HuH-7 (cell line): ENCODE measurements at places on chromosomes 3 and 15.

- DNase-seq, result no peak
Observed at GRCh38 chr15:69718916-69719315, 266.3 kb downstream of the RPLP1 start.

DNA sequence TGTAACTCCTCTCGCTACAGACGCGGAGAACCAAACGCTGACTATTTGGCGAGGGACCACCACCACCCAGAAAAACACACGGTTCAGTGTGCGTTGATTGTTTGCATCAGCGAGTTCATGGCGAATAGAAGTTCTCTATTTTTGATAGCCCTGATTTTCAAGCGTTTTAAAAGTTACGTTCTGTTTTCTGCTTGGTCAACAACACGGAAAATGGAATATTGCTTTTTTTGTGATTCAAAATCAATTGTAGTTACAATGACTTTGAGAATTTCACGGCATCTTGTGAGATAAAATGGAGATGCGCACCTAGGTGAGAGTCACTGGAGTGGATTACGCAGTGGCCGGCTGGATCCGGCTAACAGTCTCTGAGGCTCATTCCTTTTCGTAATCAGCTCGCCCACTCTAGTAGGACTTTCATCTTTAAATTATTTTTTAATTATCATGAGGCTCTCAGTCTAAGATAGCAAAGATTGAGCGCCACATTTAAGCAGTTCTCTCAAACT, 54.8 kb downstream of the CCDC54 start:
- no peak for DNase-seq

DNA sequence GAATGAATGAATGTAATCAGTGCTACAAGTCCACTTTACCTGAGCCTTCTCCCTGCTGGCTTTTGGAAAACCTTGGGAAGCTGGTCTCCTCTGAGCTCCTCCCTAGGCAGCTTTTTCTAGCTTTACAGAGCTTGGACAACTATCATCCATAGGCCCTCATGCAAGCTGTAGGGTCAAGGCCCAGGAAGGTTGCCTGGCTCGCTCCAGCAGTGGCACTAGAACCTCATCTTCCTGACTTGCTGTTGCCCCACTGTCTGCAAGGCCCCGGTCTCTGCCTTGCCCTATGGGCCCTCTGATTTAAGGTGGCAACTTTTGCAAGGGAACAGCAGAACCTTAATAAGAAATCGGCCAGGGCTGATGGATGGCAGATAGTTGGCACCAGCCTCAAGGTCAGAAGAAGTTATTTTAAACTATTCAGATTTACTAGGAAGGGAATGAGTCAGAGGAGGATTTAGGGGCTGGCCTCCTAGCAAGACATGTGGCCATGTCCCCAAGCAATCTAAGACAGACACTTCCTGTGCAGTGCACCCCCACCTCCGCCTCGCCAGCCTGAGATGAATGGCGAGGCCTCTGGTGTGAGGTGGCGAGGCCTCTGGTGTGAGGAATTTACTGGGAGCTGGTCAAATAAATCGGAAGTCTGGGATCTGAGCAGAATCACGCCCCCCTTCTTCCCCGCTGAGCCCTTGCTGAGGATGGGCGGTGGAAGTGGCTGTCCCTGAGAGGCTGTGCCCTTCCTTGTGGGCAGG, 180.8 kb downstream of the MEGF11 start:
- no peak for DNase-seq

DNA sequence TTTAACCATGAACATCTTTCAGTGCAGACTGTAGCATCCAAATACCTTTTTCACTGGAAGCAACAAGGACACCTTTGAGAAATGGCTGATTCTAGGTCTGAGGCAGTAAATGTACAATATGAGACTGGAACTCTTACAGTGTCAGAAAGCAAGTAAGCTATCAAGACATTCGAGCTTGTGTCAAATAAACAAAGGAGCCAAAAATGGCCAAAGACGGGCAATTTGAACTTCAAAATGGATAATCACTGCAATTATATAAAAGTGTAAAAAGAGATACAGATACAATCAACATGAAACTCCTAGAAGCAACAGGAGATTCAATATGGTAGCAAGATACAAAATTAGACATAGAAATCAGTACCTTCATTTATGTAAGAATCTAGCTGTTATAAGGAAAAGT, 138.5 kb upstream of the CCDC54 start:
- DNase-seq, result no peak

DNA sequence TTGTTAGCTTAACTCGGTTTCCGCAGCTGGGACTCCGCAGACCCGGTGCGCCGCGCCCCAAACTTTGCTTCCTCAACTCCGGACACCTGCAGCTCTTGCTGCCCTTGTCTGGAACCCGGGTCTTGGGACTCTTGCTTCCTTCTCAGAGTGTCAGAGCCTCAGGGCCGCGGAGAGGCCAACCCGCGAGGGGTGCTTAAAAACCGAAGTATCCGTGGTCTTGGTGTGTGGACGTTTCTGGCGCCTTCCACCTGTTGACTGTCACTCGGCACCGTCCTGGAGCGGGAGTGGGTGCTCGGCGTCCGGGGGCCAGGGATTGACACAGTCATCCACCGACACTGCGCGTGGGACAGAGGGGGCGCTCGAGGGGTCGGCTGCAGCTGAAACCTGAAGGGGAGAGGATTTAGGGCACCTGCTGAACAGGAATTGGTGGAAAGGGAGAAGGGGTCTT, 386 bp downstream of the SQOR start:
- peak; percentile 59 for DNase-seq
